ENCODE measurements at places on chromosomes 5 and 9. TPM values are rescaled to one million over a fixed set of nuclear protein-coding genes. Genes with fewer than 3 reads are reported as not detected.
A peak's percentile ranks its signal among the peaks of the same experiment; 100 is the strongest.

The SH2D3C gene
- 16.0 TPM for total RNA-seq

- DNase-seq = no peak
Measured at GRCh38 chr5:20680718-20681302, 692.8 kb upstream of the CDH18 start.

GRCh38 chr5:9494301-9494700 is 51.6 kb downstream of the SEMA5A start:
- no peak for DNase-seq

DNA sequence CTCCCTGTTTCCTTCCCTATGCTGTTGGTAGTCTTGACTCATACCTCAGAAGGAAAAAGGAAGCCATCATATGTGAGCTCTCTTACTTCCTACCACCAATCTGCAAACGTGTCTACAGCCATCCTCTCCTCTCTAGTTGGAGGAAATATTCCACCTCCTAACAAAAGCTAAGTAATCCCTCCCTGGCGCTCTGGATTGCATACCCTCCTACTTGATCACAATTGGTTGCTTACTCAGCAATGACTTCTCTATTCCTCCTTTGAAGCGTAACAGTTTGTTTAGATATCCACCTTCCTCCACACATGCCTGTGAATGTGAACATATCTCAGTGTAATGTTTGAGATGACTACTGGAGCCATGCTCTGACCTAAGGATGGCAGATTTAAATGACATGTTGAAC is 18.2 kb downstream of the RUSC2 start:
- DNase-seq = no peak

- no peak for DNase-seq
Measured at GRCh38 chr9:37929441-37929895, 25.5 kb upstream of the SLC25A51 start.

The PRR16 gene
- total RNA-seq = 18.1 TPM

GRCh38 chr5:93574491-93575305 is 6.3 kb downstream of the NR2F1-AS1 start:
- no peak for DNase-seq

The KCNIP1 gene
- total RNA-seq = 0.57 TPM

The MLANA gene
- total RNA-seq = not detected

The HSPA4 gene
- total RNA-seq = 142 TPM

DNA sequence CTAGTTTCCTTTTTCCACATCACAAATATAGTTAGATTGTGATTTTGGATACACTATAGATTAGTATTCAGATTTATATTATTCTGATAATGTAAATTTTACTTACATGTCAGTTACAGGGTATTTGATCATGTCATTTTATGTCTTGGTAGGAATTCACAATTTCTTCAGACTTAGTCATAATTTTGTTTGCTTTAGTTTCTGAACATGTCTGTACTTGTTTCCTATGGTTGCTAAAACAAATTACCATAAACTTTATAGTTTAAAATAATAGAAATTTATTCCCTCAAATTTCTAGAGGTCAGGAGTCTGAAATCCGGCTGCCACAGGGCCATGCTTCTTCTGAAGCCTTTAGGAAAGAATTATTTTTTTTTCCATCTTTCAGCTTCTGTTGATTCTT is 1817.2 kb upstream of the CDH9 start:
- no peak for DNase-seq

The CAMK4 gene
- total RNA-seq = 0.48 TPM

- no peak for DNase-seq
Measured at GRCh38 chr5:34501016-34501415, 155.1 kb upstream of the RAI14 start.

DNA sequence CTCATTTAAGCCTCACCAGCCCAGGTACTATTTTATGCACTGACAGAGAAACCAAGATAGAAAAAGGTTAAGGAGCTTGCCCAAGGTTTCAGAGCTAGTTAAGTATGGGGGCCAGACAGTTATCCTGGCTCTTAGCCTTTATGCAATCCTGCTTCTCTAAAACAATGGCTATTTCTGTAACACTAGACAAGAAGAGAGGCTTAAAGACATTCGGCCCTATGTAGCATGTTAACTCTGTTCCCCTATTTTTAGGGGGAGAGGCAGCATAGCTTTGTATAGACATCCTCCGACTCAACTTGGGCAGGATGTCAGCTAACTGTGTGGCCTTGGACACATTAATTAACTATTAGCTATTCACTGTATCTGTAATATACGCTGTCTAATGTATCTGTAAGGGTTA is 54.6 kb downstream of the LHFPL2 start:
- no peak for DNase-seq

The PCDHGA12 gene
- total RNA-seq = 10.3 TPM

DNA sequence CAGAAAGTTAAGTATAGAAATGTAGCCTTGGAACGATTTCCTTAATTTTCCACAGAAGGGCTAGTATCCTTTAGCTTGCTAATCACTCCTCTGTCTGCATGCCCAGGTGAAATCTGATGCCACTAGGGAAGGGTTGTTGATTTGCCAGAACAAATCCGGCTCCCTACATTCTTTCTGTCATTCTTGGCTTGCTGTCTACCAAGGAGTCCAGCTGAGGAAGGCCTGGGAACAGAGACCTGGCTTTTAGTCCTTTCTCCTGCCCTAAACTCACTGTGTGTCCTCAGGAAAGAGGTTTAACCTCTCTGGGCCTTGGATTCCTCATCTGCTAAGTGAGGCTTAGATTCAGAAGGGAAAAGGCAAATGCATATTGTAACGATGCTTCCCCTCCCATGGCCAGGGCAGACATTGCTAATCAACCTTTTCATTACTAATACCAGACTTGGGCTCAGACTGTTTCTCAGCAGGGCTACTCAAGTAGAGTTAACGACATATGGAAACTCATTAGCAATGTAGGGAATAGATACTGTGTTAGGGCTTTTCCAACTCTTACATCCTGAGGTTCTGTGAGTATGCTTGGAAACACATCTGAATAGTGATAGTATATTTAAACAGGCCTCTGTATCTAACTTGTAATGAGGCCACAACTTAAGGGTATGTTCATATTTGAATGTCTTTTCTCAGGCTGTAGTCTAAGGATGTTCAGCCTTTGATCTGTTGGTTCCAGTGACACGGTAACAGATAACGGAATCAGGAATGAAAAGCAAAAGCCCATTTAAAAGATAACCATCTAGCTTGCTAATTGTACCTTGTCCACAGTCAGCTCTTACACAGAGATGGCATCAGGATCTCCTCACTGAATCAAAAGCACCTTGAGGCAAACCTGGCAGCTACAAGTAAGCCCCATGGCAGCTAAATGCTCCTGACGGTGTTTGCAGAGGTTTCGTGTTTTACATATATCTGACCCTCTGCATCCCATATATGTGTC is 4.1 kb downstream of the GALNT10 start:
- DNase-seq = no peak

- peak; percentile 47 for DNase-seq
Measured at GRCh38 chr9:93128715-93129224, 5.3 kb downstream of the NINJ1 start.

The CDX1 gene
- total RNA-seq = 0.16 TPM

GRCh38 chr5:143559586-143560109 is 156.2 kb upstream of the NR3C1 start:
- no peak for DNase-seq

- no peak for DNase-seq
Measured at GRCh38 chr9:88810826-88811225, 180.4 kb upstream of the S1PR3 start.

DNA sequence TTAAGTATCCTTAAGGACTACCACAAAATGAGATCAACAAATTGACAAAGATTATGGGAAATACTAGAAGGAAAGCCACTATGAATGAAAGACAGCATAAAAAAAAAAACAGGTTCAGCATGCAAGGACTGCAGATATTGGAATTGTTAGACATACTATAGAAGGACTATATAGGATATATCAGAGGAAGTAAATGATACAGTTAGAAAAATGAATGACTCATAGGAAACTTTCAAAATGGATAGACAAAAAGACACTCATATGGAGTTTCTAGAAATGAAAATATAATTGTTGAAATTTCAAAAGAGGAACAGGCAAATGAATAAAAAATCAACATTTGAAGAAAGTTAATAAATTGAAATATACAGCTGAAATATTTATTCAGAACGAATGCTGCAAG is 180.6 kb downstream of the PLK2 start:
- no peak for DNase-seq

- DNase-seq = no peak
Measured at GRCh38 chr5:73299665-73300336, 126.8 kb downstream of the TMEM174 start.

GRCh38 chr5:157745041-157745456 is 1.5 kb downstream of the LSM11 start:
- DNase-seq = no peak

DNA sequence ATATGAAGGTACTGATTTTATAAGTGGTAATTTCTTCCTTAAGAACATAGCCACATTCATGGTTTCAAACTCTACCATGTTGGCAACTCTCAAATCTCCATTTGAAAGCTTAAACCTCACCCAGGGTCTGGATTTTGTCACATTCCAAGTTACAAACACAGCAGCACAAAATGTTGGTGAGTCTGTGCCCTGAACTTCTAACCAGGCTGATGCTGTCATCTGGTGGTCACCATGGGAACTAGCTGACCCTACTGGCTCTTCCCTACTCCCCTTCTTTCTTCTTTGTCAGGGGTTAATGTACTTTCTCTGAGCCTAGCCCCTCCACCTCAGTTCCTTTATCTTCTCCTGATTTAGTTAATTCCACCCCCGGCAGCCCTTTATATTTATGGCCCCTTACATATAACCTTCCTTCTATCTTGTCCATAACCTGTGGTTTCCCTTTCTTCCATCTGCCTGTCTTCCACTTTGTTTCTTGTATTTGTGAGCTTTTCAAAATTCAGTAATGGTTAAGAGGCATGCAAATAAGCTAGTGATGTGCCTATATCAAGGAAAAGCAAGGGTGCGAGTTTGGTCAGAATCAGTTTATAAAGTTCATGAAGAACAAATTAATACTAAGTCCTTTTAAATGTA is 35.9 kb downstream of the TGFBR1 start:
- no peak for DNase-seq

DNA sequence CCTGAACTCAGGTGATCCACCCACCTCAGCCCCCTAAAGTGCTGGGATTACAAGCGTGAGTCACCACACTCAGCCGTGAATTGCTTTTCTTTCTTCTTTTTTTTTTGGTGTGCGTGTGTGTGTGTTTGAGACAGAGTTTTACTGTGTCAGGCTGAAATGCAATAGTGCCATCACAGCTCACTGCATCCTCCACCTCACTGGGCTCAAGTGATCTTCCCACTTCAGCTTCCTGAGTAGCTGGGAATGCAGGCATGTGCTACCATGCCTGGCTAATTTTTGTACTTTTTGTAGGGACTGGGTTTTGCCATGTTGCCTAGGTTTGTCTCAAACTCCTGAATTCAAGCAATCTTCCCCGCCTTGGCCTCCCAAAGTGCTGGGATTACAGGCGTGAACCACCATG is 113.7 kb upstream of the HAPLN1 start:
- no peak for DNase-seq

DNA sequence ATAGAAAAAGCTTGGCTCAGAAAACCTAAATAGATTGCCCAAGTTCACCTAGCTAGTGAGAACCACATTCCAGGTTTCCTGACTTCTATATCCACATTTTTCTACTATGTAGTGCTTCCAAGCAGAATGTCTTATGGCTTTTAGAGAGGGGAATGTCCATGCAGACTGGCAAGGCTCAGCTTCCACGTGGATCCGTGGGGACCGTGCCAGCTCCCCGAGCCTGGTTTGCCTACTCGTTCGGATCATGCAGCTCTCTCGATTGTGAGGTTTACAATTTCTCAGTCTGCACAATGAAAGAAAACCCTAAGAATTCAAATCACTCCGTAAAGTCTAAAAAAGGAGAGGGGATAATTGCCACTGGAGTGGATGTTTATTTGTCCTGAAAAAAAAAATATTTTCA is 256.5 kb upstream of the NR4A3 start:
- peak; percentile 81 for DNase-seq

- no peak for DNase-seq
Measured at GRCh38 chr9:92008041-92008440, 58.0 kb upstream of the ROR2 start.

- DNase-seq = no peak
Measured at GRCh38 chr5:39100301-39100850, 26.2 kb upstream of the RICTOR start.

DNA sequence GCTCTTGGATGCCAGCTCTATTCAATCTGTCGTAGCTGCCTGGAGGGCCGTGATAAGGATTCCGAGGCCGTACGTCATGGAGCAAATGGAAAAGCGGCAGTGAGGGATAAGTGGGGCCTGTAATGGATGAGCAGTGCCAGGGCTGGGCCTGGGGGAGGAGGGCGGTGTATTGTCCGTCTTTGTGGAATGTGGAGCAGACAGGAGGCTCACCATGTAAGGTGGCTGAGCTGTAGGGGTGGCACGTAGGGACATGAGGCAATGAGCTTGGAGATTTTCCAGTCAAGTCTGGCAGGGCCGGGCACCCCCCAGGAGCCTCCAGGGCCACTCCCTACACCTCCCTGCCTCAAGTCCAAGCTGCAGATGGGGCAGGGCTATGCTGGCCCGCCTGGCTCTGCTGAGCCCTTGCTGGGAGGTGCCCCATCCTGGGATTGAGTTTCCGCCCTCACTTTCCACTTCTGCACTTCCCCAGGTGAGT is 29.2 kb downstream of the NCS1 start:
- DNase-seq = no peak

- DNase-seq = no peak
Measured at GRCh38 chr5:18219241-18219640, 585.0 kb downstream of the TAF11L14 start.

DNA sequence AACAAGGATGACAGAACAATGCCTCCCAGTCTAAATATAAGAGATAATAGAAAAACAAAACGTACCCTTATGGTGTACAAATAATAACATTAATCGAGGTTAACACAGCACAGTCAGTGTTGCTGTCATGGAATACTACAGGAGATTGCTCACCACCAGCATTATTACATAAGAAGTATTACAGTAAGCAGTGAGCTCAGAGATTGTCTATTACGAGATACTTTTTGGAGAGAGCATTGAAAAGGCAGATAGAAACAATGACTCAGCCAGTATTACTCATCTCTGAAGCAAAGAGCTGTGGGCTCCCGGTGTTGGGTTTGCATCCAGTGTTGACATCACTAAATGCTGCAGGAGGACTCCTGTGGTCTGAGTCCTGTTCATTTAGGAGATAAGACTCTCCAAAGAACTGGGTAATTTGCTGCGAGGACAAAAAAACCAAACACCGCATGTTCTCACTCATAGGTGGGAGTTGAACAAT is 191.9 kb upstream of the SEMA6A start:
- no peak for DNase-seq

- DNase-seq = no peak
Measured at GRCh38 chr5:56639476-56639875, 175.9 kb upstream of the MAP3K1 start.

DNA sequence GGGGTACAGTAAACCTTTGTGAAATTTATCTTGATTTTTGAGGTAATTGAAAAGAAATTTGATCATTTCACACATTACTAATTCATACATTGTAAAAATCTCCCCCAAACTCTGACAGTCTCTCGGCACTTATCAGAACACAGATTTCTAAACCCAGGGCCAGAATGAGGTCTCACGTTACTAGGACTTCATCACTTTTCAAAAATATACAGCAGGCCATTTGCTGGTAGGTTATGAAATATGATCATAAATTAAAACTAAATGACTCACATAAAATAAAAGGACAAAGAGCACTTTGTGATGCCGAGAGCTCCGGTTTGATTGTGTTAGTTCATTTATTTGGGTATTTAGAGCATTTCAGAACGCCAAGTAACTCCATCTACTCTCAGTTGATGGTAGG is 17.0 kb downstream of the MSX2 start:
- no peak for DNase-seq

All from cardiac septum (tissue), 1 donor.